ENCODE measurements at places on chromosomes 4 and X.

DNA sequence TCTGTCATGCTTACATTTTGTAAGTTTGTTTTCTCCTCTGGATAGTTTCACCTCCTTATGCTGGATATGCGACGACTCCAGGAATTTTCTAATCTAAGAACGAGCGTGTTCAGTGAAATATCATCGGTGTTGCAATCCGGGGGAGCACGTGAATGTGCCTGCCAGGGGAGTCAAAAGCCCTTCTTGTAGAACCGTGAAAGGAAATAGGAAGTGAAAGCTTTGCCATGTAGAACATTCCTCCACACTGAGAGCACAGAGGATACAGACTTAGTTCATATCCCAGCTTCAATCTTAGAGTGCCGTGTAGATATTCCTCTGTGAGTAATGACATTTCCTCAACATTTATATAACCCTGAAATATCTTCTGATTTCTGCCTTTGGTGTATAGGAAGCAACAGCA lies 121.2 kb downstream of the VEGFC start:
- no peak for DNase-seq

DNA sequence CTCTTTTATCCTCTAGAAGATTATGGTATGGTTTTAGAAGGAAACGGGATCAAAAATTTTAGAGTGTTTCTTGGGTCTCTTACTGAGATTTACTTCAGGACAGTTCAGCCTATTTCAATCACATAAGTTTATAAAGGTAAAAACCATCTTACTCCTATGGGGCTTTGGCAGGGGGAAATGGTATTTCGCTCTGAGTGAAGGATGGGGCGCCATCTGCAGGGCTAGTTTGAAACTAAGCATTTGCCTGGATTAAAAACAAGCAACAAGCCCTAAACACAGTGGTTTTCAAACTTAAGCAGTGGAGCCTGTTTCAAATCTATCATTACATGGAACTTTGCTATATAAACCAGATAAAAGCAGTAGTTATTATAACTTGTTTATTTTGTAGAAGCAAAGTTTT lies 361.5 kb upstream of the FMR1 start:
- DNase-seq: no peak

DNA sequence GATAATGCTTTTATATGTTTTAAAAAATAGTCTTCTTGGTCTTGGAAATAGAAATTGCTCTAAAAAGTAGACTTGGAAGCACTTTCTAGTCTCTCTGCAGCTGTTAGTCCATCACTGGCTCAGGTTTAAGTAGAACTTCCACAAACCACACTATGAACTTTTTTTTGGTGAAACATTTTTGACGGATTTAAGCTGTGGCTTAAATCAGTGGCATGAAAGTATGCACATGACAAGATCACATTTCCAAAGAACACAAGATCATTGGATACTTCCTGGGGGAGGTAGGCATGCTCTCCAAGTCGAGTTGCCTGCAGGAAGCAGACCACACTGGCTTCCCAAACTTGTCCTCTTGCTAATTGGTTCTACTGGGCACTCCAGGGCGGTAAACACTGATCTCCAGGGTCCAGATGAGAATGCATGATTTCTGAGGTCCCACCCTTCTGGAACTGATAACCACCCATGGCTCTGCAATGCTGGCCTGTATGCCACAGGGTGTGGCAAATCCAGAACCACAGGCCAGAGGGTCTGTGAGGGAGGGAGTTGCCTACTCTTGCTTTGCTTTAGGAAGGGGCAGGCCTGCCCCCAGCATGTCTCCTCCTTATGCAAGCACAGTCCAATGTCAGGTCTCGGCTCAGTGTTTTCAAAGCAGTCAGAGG lies 331.9 kb upstream of the SFRP2 start:
- no peak for DNase-seq

GRCh38 chr4:14415146-14415545 lies 587.1 kb upstream of the CPEB2 start:
- DNase-seq: no peak

All from stimulated activated CD4-positive, alpha-beta T cell treated with anti-CD3 and anti-CD28 coated beads, TNF-alpha, amount 100 ng/mL, for 48 hours (primary cell).